ENCODE measurements at places on chromosomes 5 and 9.

DNA sequence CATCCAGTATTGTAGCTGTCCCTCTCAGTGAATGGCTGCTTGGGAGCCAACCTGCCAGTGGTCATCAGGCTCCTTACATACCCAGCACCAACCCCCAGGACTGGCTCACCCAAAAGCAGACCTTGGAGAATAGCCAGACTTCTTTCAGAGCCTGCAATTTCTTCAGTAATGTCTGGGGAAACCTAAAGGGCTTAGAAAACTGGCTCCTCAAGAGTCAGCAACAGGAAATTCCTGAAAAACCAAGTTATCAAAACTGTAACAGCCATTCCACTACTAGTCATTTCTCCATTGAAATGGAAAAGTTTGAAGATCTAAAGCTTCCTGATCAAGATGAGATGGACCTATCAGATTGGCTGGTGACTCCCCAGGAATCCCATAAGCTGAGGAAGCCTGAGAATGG, 12.3 kb upstream of the STING1 start:
- no peak for DNase-seq

- no peak for DNase-seq
These were observed 1.9 kb upstream of the MTMR12 start for GRCh38 chr5:32314658-32315057.

GRCh38 chr9:130766021-130766926, 68.8 kb upstream of the ABL1 start:
- no peak for DNase-seq

GRCh38 chr9:23701291-23701690, 124.7 kb downstream of the ELAVL2 start:
- DNase-seq, result no peak

GRCh38 chr9:129333617-129334104, 155.6 kb upstream of the IER5L start:
- no peak for DNase-seq

DNA sequence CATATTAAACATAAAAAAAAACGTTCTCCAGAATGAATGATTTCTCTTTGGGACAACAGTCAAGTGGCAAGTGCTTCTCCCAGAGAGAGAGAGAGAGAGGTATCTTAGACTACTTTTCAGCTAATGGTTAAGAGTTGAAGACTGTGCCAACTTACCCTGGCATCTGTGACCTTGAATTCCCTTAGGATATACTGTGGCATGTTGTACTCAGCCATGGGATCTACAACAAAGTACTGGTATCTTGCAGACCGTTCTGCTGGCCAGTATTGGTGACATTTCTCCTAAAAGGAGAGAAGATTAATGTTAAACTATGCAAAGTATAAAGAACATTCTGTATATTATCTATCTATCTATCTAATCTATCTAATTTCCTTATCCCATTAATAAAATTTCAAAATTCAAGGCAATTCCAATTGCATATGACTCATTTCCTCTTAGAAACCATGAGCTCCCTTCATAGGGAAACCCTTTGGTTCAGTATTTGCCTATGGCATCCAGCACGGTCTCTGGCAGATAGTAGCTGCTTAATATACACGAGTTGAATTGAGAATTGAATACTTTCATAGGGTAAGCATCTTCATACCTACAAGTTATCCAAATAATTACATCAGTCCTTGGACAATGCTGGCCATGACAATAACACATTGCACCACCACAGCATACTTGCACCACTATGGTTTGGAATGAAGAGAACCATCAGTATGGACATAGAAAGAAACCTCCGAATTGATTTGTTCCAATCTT, 539.4 kb upstream of the DMAC1 start:
- no peak for DNase-seq

GRCh38 chr9:87286506-87286905, 211.2 kb upstream of the DAPK1 start:
- no peak for DNase-seq

All from GM12878 (cell line).